IMR-90 (cell line): ENCODE measurements at places on chromosomes 13 and 19. TPM values are rescaled to one million over a fixed set of nuclear protein-coding genes. Genes with fewer than 3 reads are reported as not detected.

KLF1 gene
- total RNA-seq: not detected in 2 replicates

SYCN gene
- total RNA-seq: not detected in 2 replicates

GRCh38 chr19:21569494-21569865, 64.1 kb downstream of the ZNF429 start:
- no peak for DNase-seq

- no peak for DNase-seq
These were observed 21.7 kb downstream of the LILRB4 start for GRCh38 chr19:54684527-54684926.

CLDND2 gene
- total RNA-seq: not detected in 2 replicates

DNA sequence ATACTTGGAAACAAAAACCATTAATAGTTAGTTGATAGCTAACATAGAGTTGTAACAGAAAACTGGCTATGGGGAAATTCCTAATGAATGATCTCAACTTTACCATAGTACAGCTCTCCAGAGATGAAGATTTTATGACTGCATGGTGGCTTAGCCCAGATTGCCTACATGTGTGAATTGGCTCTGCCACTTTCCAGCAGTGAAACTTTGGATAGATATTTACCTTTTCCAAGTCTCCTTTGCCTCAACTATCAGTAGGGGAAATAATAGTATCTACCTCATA, 161.1 kb downstream of the LACC1 start:
- peak; percentile 48 for DNase-seq

GRCh38 chr13:55214841-55215345, 1925.8 kb upstream of the PRR20A start:
- DNase-seq: no peak

CEACAM21 gene
- not detected in 2 replicates for total RNA-seq

GRCh38 chr13:107070792-107071191, 502.9 kb upstream of the ARGLU1 start:
- no peak for DNase-seq

DNA sequence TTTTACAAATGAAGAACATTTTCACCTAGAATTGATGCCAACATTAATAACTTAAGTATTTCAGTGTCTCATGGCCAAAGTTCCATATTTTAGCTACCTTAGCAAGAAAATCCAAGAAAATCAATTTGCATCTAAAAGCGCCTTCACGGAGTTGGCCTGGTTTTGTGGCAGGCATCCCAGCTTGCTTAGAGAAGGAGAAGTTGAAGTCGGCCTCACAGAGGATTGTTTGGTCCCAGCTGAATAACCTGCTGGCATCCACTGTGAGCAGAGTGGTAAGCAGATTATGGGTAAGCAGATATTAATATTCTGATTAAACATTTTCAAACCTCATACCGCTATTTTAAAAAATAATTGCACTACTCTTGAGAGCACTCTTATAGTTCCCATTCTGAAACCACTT, 62.3 kb upstream of the STARD13 start:
- DNase-seq: no peak

DNA sequence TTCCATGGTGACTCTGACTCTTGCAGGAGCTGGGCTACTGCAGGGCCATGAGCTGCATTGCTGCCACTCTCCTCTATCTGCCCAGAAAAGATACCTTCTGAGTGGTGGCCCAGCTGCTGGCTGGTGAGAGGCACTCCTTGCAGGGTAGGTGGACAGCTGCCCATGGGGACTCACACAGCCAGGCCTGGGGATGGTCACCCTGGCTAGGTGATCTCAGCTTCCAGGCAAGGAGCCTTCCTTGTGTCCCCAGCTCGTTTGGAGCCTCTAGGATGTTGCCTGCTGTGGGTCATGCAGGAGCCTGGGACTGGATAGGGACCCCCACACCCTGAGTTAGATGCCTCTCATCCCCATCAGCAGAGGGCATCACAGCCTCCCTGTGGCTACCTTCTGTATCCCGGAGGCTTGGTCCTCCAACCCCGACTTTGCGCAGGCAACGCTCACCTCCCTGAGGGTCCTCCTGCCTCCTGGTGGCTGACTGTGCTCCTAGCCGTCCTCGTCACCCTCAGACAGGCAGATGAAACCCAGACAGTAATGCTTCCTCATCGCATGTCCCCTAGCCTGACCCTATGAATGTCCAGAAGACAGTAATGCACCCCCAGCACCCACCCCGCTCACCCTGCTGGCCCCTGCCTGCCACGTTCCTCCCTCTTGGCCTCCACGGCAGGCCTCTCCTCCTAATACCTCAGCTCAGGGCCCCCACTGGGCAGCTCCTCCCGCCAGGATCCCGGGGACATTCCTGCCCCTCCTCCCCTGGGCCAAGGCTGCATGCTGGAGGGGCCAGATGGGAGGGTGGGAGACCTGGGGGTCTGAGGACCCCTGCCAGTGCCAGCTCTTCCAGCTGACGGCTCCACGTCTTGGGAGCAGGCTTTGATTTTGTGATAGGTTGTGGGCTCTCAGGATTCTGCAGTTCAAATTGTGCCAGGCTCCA, 13.6 kb upstream of the ZNF14 start:
- no peak for DNase-seq
